ENCODE measurements at places on chromosomes 7 and 10. TPM values are rescaled to one million over a fixed set of nuclear protein-coding genes. Genes with fewer than 3 reads are reported as not detected.

- no peak for DNase-seq
These were observed 12.5 kb downstream of the PPIA start for GRCh38 chr7:44808914-44809393.

GRCh38 chr7:24970676-24971075, 9.3 kb downstream of the OSBPL3 start:
- DNase-seq = no peak

GRCh38 chr10:60387531-60387930, 2.1 kb downstream of the ANK3 start:
- DNase-seq = no peak

GRCh38 chr7:45915606-45916005, 5.5 kb downstream of the IGFBP3 start:
- no peak for DNase-seq

DNA sequence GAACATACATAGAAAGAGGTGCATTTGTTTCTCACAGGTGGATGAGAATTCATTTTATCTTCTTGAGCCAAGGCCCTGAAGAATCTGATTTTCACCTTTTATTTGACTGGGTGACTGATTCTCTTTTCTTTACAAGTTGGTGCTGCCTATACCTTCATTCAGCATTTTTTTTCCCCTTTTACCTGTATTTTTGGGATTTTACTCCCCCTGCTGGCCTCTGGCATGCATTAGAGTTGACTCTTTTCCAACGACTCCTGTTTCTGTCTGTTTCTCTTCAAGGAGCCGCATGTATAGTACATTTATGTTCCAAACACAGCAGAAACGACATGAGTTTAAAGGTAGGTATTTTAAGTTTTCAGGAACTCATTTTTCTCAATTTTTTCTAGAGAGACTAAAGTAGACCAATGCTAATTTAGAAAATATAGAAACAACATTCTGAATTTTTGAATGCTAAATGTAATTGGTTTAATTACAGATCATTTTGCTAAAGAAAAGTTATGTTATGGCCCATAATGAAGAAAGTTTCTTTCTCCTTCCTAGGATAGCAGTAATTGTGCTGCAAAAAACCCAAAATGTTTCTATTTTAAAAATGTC, 149.8 kb upstream of the HDAC9 start:
- no peak for DNase-seq

DNA sequence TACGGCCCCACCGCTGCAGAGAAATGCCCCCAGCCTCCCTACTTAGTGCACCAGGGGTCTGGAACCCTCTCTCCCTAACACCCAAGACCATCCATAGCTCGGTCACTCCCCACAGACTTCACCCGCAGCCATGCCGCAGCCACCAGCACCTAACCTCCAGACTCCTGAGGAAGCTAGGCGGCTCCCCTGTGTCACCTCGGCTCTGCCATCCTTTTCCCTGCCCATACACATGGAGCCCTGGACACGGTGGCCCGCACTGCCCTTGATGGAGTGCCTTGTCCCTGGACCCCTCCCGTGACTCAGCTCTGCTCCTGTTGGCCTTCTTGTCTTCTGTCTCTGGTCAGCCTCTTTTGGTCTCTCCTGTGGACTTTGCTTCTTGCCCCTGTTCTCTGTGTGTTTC, 107.5 kb downstream of the INSYN2A start:
- no peak for DNase-seq

- no peak for DNase-seq
These were observed 2.4 kb downstream of the UBE2H start for GRCh38 chr7:129950191-129950932.

- no peak for DNase-seq
These were observed 262.8 kb downstream of the SLC25A13 start for GRCh38 chr7:96059075-96059474.

DNA sequence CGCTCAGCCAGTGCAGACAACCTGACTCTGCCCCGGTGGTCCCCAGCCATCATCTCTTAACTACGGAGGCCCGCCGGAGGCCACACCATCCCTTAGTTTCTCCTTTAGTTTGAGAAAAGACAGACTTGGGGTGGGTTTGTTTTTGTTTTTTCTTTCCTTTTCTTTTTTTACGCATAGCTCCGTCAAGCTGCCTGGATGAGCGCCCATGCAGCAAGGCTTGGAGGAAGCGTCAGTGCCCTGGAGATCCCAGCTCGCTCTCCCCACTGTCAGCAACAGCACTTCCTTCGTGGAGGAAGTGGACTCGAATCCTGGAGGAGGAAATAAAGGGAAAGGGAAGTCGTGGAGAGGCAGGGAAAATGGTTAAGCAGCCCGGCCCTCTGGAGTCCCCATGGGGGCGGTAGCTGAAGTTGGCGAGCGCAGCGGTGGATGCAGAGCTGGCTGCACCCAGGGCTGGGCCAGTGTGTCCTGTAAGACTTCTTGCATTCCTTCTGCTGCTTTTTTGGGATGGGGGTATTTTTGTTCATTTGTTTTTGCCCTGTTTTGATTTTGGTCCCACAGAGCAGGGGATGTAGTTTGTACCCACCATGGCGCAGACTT, 35.9 kb upstream of the GJD4 start:
- DNase-seq = no peak

- DNase-seq = no peak
These were observed 37.5 kb downstream of the GDI2 start for GRCh38 chr10:5775685-5776084.

GRCh38 chr10:12844811-12845483, 156.6 kb downstream of the CCDC3 start:
- peak; percentile 54 for DNase-seq

- no peak for DNase-seq
These were observed 3.5 kb upstream of the FRAT2 start for GRCh38 chr10:97338041-97338440.

DNA sequence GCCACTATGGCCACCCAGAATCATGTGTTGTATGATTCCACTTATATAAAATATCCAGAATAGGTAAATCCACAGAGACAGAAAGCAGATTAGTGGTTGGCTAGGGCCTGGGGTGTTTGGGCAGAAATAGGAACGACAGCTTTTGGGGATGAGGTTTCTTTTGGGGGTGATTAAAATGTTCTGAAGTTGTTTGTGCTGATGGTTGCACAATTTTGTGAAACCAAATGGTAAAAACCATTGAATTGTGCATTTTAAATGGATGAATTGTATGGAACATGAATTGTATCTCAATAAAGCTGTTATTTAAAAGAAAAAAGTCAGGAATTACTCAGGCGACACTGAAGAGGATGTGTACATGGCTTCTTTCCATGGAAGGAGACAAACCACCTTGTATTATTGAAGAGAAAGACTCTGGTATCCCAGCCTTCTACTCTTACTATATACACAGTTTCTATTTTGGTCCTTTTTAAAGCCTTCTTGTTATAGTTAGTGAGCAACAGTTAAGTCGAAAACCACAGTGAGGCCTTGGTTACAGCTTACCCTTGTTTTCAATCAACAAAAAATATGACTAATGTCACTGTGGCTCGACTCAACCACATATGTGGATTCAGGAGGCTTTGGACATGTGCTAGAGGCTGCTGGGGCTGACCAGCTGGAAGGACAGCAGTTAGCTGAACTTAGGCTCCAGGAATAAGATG, 57.1 kb upstream of the KMT2E start:
- no peak for DNase-seq

GRCh38 chr10:38157270-38157685, 63.1 kb downstream of the ZNF37A start:
- DNase-seq = no peak

GRCh38 chr10:63477927-63478326, 12.2 kb upstream of the JMJD1C start:
- DNase-seq = no peak

GRCh38 chr10:90047243-90047729, 345.9 kb downstream of the KIF20B start:
- no peak for DNase-seq

DNA sequence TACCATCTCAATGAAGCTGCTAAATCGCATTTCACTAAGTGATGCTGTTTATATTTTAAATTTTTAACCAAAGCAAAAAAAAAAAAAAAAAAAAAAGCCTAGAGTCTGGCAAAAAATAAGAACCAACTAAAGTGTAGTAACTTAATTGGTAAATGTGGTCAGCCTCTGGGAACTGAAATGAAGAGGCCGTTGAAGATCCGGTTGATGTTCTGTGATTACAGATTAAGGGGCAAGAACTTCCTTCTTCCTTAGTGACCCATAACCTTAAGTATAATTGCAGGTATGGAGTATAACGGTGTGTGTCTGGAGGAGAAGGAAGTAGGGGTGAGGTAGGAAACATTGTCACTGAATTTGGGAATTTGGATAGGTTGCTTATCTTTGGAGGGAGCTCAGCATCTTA, 7.7 kb upstream of the SRGN start:
- no peak for DNase-seq

DNA sequence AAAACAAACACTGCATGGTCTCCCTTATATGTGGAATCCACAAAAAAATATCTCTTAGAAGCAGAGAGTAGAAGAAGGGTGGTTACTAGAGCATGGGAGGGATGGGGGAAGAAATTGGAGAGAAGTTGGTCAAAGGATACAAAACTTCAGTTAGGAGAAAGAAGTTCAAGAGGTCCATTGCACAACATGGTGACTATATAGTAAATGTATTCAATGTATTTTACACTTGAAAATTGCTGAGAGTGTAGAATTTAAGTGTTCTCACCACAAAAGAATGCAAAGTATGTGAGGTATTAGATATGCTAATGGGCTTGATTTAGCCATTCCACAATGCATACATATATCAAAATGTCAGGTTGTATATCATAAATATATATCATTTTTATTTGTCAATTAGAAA, 232.0 kb upstream of the CELF2 start:
- DNase-seq = no peak

DNA sequence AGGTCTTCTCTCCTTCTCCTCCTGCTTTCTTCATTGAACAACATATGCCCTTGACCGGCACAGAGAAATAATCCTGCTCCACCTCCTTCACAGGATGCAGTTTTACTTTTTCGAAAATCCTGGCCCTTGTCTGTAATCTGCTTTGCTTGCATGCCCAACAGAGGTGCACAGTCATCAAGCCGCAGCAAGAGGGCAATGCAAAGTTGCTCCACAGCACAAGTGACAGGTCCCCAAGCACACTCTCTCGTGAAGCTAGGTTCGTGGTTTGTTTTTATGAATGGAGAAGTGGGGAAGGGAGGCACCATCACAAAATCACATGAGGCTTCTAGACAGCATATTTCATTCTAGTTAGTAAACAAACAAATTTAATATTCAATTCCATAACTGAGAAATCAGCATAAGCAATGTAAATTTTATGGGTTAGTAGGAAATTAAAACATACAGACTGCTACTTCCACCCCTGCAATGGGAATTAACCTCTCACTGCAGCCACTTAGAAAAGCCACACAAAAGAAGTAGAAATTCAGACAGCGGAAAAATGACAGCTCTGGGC, 178.8 kb downstream of the TPK1 start:
- no peak for DNase-seq

NKX1-2 gene
- total RNA-seq = under 0.01 TPM

PTF1A gene
- 0.41 TPM for total RNA-seq

AKR1C4 gene
- not detected for total RNA-seq

HOXA9 gene
- total RNA-seq = not detected

CACNB2 gene
- total RNA-seq = 10.6 TPM

SLC29A3 gene
- 1.2 TPM for total RNA-seq

ADARB2 gene
- 3.3 TPM for total RNA-seq

SSBP1 gene
- total RNA-seq = 77.5 TPM

LIPK gene
- total RNA-seq = not detected

IDE gene
- total RNA-seq = 15.9 TPM

ACTA2 gene
- 26.1 TPM for total RNA-seq

All from frontal cortex (tissue), 4 donors.